HS-5 (cell line): ENCODE measurements at places on chromosomes 5 and 9.

DNA sequence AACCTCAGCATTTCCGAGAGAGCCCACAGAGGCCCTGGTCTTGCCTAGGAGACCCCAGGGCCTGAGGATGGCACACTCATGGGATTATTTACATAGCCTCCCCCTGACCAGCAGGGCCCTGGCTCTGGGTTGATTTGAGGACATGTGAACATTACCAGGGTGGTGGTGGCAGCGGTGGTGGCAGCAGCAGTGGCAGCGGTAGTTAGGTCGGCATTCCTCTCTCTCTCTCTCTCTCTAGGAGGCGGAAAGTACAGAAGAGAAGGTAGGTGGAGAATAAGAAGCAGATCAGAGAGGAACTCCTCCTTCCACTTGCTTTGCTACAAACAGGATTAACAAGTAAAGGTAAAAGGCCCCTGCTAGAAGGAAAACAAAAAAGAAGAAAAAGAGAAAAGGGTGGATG lies 39.3 kb downstream of the B4GALT1 start:
- DNase-seq = no peak

DNA sequence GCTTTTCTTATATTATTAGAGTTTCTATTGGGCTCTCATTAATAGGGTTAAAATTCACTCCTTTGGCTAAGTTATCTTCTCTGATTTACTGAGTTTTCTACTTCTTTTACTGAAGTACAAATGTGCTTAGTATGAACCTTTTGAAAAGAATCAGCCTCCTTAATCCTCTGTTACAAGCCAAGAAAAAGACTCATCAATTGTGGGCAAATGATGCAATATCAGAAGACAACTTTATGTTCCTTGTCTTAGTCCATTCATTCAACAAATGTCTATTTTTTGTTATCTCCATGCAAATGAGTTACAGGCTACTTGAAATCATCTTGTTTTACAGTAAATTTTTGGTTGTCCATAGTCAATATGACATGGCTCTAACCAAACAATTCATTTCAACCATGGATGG lies 40.3 kb downstream of the SNCAIP start:
- DNase-seq = no peak

DNA sequence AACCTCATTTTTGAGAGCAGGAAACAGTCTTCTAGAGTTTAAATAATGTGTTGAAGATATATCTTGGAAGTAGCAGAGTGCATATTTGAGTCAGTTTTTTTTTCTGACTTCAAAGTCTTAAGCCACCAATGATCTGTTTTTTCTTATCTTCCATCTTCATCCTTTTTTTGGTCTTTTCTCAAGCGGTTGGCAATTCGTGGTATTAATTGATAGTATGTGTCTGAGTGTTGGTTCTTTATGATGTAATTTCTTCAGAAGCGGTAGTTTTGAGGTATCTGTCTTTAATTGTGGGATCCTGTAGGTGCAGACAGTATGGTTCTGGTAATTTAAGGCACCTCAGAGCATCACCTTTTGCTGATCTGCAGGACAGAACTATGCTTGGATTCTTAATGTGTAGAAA lies 3.9 kb downstream of the CSNK1G3 start:
- DNase-seq = no peak

DNA sequence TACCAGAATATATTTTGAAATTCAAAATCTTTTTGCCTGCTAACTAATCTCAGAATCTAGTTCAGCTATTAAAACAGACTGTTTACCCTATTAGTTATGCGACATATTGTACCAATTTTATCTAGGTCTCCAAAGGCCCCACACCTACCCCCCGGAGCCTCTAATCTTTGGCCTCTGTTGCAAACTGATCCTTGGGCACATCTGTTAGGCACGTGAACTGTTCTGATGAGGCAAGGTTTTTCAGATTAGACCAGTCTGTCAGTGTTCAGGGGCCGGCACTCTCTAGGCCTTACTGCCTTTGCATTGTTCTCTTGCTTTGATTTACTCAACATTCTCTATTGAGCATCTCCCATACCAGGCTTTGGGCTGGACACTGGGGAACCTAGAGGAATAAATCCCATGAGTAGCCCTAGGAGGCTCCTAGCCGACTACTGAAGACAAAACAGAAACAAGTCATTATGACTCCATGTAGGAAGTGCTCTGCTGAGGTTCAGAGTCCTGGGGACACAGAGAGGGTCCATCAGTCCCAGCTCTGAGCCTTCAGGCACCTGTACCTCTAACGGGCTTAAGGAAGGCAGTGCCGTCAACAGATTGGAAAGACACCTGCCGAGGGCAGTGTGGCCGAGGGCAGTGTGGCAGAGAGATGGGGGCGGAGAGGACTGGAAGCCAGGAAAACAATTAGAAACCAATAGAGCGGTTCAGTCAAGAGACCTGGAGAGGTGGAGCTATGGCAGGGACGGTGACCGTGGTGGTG lies 245.1 kb downstream of the AOPEP start:
- no peak for DNase-seq

DNA sequence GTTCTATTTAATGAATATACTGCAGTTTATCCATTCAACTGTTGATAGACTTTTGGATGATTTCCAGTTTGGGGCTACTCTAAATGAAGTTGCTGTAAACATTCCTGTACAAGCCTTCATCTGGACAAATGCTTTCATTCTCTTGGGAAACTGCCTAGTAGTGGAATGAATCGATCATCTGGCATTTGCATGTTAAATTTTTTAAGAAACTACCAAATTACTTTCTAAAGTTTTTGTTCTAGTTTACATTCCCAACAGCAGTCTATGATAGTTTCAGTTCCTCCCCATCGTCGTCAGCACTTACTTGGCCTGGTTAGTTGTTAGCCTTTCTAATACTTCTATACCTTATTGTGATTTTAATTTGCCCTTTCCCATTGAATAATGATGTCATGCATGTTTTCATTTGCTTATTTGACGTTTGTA lies 306.3 kb downstream of the FER start:
- no peak for DNase-seq

- no peak for DNase-seq
These were observed 270.6 kb downstream of the FAM170A start for GRCh38 chr5:119899981-119900380.

DNA sequence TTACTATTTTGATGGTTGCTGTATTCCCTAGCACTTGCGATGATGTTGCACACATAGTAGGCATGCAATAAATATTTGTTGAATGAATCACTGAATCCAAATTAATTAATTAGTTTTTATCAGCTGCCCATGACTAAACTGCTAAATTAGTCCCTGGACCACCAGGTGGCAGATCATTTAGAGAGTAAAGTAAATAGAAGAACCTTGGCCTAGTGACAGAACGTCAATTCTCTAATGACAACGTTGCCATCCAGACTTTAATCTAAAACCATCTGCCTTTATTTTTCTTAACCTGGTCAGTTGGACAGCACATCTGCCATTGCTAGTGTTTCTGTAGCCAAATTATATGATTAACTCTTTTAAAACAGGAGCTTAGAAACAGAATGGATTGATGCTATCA lies 457.5 kb downstream of the KIF4B start:
- no peak for DNase-seq

GRCh38 chr9:111298731-111299598 lies 31.1 kb downstream of the OR2K2 start:
- peak; percentile 70 for DNase-seq

GRCh38 chr9:36843964-36844363 lies 190.1 kb downstream of the PAX5 start:
- no peak for DNase-seq

GRCh38 chr5:99955006-99955405 lies 580.2 kb upstream of the FAM174A start:
- DNase-seq = no peak

DNA sequence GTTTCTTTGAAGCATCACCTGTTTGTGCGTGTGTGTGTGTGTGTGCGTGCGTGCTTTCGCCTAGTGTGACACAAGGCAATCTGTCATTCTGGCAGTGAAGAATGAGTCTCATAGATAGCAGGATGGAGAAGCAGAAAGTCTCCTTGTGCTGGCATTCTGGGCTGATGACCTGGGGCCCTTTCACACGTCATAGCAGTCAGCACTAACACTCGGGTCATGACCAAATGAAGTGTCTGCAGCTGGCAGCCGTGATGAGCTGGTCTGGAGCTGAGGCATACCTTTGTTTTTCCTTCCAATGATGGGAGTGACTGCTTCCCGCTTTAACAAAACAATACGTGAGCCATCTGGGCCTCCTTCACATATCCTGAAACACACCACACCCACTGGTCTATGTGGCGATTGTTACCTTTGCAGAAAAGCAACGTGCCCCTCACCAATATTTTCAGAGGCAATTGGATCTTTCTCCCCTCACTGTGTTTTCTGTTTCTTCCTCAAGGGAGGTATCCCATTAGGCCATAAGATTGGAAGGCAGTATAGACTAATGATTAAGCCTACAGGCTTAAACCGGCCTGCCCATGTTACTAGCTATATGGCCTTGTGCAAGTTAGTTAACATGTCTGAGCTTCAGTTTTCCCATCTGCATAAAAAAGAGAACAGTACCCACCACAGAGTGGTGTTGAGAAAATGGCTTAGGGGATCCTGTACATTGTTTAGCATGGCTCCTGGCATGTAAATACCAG lies 88.8 kb downstream of the SREK1 start:
- DNase-seq = no peak

GRCh38 chr5:63131626-63132285 lies 553.1 kb downstream of the LRRC70 start:
- peak; percentile 82 for DNase-seq

DNA sequence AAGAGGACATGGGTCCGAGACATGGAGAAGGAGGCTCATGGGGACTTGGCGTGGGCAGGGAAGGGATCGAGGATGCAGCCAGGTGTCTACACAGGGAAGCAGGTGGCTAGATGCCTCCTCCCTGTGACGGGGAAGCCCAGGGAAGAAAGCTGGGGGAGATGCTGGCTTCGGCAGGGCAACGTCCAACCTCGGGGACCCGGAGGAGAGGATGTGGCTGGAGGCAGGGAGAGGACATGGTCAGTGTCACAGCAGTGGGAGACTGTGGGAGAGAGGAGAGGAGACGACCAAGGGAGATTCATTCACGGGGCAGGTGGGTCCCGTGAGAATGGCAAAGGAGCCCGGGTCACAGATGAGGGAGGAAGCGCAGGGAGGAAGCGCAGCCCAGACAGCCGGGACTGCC lies 73.2 kb upstream of the PHYKPL start:
- DNase-seq = no peak

- no peak for DNase-seq
These were observed 113.4 kb upstream of the ALDH1B1 start for GRCh38 chr9:38278931-38279679.

- no peak for DNase-seq
These were observed 15.1 kb downstream of the BBLN start for GRCh38 chr9:128175102-128175563.

GRCh38 chr5:143678148-143678905 lies 133.6 kb upstream of the HMHB1 start:
- no peak for DNase-seq

DNA sequence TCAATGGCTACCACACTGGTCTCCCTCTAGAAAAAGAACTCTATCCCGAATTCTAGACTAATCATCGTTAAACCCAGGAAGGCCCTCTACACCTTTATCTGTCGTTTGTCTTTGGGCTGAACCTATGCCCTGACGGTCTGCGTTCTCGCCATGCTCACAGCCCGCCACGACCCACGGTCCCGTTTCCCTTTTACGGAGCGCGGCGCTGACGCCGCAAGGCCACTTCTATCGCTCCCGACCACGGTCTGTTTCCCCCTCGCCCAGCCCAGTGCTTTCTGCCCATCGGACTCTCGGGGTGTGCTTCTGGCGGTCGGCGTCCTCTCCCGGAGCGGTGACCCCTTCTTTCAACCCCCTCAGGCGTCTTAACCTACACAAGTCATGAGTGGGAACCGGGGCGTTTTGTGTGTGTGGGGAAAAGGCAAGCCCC lies 974 bp downstream of the C9orf40 start:
- DNase-seq = no peak

GRCh38 chr5:143084407-143084806 lies 314.2 kb downstream of the ARHGAP26 start:
- no peak for DNase-seq

- DNase-seq = no peak
These were observed 71.4 kb downstream of the SERINC5 start for GRCh38 chr5:80184235-80185023.

DNA sequence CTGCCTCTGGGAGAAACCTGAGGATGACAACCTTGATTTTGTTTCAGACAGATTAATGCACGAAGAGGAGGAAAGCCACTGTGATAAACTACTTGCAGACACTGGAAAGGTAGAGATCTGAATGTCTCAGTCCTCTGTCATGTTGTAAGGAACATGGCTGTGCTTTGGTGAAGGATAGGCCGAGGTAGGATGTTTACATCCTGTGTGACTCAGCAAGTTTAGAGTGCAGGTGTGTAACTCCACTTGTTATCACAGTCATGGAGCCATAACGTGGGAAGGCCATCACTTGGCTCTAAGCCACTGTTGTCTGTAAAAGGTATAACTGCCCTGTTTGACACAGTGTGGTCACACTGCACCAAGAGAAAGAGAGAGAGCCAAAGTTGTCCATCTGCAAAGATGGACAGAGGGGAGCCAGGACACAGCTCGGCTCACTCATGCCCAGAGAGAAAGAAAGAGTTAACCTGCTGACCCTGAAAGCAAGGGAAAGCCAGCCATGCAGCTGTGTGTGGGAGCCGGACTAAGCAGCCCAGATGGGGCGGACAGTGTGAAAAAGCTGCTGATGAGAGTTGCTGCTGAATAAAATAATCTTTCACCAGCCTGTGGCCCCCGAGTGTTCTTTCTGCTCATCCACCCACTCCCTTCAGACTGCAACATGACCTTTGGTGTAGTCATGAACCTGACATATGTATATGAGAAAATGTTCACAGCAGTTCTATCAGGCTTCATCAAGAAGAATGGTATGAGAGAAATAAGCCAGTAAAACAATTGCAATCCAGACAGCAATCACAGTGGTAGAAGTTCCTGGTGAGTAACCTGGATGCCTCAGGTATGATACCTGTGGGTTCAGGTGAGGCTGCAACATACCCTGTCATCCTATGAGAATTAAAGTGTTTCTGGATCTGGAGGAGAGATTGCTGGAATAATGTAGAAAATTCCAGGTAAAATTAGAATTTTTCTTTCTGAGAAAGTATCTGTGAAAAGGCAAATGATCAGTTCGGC lies 115.9 kb downstream of the TARS1 start:
- DNase-seq = no peak

DNA sequence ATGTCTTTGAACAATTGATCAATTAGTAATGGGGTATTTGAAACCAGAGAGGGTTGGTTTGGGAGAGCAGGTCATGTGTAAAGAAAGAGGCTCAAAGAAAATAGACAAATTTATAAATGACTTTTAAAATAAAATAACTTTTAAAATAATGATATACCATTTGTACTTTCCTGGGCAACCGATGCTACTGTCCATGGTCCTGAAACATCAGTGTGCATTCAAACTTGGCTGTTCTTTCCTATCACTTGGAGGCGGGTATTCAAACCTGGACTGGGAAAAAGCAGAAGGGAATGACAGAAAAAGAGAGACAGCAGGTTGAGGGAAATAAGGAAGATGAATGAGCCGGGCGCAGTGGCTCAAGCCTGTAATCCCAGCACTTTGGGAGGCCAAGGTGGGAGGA lies 1446.4 kb upstream of the WWC1 start:
- DNase-seq = no peak

GRCh38 chr9:79952401-79952800 lies 380.6 kb downstream of the TLE4 start:
- peak; percentile 25 for DNase-seq

GRCh38 chr5:9356351-9356825 lies 189.5 kb downstream of the SEMA5A start:
- DNase-seq = no peak
